Ammon's horn (tissue), 1 donor: ENCODE measurements at places on chromosomes 3 and 15.
A peak's percentile ranks its signal among the peaks of the same experiment; 100 is the strongest.

DNA sequence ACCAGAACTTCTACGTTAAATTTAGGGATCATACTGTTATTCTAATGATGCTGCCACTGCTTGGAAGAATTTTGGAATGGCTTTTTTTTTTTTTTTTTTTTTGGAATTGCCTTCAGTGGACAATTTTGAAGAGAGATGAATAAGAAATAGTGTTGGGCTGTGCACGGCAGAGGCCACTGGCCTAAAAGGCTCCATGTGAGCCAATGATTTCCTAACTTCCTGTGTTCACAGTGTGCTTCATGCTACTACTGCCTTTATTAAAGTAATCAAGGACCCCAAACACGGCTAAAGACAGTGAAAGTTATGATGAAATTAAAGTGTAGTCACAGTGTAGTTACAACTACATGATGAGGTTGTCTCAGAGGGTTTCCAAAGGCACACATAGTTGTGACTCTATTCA lies 100.8 kb upstream of the TNFAIP8L3 start:
- DNase-seq: no peak

DNA sequence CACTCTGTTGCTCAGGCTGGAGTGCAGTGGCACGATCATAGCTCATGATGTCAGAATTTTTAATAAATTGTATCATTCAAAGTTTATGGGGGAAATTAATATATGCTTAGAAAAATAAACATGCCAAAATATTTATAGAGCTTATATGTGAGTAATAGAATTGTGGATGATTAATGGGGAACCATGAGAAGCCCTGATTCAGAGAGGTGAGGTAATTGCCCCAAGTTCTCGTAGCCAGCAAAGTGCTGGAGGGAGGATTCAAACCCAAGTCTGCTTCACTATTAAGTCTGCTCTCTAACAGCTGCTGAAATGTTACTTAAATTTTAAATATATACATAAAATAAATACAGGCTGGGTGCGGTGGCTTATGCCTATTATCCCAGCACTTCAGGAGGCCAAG lies 26.2 kb upstream of the IGF2BP2 start:
- DNase-seq: no peak

- peak; percentile 36 for DNase-seq
These were observed 85.1 kb downstream of the PDCD6IP start for GRCh38 chr3:33883538-33883950.

DNA sequence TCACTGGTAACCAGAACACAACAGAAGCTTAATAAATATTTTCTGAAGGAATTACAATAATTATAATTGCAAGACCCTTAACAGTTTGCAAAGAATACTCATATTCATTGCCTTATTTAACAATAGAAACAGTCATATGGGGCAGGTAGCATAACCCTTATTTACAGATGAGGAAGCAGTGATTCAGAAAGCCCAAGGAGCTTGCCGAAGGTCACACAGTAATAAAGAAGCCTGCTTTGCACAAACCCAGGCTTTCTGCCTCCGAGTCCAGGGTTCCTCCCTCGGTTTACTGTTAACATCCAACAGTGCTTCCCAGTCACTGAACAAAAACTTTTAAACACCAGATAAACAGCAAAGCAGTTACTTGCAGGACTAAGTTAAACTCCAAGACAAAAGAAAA lies 35.3 kb downstream of the SRGAP3 start:
- DNase-seq: no peak

DNA sequence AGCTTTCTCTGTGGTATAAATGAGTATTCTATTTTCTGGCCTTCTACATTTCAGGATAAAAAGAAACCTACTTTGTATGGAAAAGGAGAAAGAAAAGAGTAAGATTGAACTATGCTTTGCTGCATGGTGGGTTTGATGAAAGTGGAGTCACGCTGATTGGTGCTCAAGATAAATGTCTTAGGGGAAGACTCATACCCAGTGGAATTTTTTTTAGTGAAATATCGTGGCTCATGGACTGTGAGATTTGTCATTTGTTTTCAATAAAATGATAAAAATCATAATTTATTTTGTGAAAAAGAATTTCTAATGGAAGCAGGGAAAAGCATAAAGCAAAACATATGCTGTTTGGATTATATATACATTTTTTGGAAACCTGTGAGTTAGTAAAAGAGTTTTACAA lies 292.5 kb downstream of the ZPLD1 start:
- no peak for DNase-seq

- DNase-seq: no peak
These were observed 6.0 kb downstream of the SNRPA1 start for GRCh38 chr15:101288905-101289513.

GRCh38 chr15:89958107-89958805 lies 42.9 kb upstream of the ZNF710 start:
- DNase-seq: no peak

- DNase-seq: no peak
These were observed 293.5 kb upstream of the SUCLG2 start for GRCh38 chr3:67947808-67948508.

DNA sequence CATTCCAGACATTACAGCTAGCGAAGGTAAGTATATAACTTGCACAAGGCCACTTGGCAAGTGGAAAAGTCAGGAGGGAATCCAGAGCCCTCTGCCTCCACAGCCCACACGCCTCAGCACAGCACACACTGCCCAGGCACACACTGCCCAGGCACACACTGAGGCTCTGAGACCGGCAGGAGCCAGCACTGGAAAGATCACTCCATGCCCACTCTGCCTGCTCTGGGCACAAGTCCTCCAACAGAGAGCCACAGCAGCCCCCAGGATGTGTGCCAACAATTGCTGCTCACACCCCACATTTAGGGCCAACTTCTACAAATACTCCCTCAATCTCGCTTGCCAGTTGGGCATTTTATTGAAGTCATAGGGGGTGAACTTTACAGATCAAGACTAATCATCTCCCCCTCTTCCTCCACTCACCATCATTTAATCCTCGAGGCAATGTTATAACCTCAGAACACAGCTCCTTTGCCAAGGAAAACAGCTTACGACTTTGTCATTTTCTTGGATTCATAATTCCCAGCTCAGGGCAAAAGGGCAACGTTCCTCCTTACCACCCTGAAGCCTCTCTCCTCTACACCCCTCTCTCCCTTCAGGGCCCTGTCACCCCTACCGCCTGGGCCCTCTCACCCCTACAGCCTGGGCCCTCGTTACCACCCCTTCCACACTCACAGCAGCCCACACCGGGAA lies 53.0 kb upstream of the TPM1 start:
- DNase-seq: no peak

DNA sequence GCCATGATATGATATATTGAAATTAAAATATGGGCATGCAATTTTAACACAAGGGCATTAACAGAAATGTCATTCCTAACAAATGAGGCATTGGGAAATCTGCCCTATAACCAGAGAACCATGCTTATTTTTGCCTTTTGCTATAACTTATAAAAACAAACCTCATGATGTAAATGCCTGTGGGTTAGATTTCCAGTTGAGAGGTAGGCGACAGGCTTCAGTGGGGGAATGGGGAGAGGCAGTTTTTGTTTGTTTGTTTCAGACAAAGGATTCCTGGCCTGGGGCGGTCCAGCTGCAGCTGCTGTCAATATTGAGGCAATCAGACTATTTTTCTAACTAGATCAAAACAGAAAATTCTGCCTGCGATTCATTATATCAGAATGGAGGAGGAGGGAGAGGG lies 490.4 kb upstream of the CFAP20DC start:
- DNase-seq: no peak

- no peak for DNase-seq
These were observed 468.8 kb upstream of the GRM7 start for GRCh38 chr3:6392123-6392522.

DNA sequence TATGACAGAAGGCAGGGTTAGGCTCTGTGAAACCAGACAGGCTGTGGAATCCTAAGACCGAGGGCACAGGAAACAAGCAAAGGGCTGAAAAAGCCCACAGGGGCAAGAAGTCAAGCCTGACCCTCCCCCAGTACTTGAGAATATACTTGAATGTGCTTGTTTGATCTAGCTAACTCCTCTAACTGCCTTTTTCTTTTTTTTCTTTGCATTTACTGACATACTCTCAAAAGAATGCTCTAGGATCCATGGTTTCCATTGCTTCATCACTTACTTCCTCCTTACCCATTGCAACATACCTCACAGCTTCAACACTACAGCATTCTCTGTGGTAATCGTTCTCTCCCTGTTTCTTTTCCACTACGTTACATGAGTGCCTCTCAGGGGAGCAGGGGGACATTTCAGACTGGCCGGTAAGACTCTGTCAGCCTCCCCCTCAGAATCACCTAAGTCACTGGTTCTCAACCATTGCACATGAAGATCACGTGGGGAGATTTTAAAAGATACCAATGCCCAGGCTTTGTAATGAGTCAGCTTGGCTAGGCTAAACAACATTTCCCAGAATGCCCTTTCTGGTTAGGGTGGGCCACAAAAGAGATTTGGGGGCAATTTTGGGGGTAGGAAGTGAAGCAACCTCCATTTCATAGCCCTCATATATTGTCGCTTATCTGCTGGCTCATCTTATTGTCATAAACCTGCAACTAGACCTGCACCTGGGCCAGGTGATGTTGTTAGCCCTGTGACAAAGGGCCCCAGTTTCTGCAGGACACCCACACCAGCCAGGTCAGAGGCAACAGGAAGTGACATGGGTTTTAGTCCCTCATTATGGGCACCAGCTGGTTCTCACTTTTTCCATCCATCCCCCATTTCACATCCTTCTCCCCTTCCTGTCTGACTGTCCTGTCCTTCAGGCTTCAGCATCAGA lies 24.6 kb upstream of the RSL24D1 start:
- peak; percentile 58 for DNase-seq

DNA sequence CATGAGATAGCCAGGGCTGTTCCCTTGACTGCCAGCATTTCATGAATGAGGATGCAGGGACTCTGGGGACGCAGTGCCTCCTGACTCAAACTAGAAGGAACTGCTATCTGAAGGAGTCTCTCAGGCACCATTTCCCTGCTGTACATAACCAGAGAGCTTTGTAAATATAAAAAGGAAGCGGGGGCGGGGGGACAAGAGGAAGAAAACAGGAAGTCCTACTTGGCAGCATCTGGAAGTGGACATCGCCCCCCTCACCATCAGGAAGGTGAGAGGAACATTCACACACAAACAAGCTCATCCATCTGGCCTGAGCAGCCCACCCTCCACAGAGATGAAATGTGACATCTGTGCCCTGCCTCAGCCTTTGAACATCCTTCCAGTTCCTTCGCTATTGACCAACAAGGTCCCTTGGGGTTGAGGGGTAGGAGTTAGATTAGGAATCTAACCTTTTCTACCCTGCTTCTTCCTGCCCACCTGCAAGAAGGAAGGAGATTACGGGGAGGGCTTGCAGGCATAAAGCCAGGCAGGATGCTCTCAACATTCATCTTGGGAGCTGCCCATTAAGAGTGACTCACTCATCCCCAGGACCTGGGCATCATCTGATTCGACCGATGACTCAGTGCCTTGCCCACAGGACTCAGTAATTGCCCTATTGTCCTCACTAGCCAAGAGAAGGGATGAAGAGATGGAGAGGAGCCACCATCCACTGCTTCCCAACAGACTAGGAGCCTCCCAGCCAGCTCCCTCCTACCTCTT lies 31.9 kb downstream of the SH3BP5 start:
- no peak for DNase-seq

DNA sequence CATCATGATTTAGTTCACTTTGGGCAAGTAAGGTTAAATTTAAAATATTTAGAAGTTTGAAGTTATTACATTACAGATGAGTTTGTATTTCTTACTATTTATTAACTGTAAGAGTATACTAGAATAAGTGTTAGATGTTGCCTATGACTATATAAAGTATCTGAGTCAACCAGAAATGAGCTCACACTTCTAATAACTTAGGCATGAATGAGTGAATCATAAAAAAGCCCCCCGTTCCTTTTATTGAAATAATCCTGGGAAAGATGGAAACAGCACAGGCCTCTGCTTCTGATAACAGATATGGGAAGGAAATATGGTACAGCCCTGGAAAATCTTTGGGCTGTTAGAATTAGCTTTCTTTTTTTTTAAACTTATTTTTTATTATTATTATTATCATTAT lies 66.6 kb upstream of the TGFBR2 start:
- no peak for DNase-seq

- DNase-seq: peak; percentile 69
These were observed 50.8 kb downstream of the GXYLT2 start for GRCh38 chr3:72938471-72939265.

- peak; percentile 59 for DNase-seq
These were observed 18.8 kb downstream of the LRIG1 start for GRCh38 chr3:66482018-66482404.

DNA sequence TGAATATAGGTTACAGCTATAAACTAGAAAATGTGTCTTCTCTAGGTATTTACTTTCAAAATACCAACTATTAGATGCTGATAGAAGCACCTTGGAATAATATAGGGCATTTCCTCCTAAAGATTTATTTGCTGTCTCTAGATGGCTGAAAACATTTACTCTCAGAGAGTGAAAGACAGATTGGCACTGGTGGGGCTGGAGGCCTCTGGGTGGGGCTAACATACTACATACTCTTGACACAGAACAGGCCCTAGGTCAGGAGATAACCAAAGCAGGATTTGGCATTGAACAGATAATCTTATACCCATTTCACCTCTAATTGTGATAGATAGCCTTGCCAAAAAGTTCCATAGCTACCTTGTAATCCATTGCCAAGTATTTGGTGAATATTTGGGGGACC lies 253.3 kb upstream of the TBC1D5 start:
- no peak for DNase-seq

GRCh38 chr3:133573054-133573628 lies 345 bp upstream of the CDV3 start:
- DNase-seq: peak; percentile 100

DNA sequence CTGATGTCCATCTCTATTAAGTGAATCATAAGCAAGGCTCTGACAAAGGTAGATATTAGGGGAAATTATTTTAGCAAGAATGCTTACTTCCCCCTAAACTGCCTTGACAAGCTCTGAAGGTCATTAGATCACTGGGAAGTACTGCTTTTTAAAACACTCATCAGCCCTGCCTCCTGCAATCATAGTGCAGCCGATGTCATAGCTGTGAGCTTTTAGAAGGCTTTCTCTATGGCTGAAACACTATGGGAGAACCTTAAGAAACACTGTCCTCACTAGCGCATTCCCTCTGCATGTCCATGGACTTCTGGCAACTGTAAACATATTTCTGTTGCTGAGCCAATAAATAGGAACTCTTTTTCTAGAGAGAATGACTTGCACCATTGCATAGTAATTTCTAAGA lies 38.7 kb upstream of the PTPRG start:
- no peak for DNase-seq

DNA sequence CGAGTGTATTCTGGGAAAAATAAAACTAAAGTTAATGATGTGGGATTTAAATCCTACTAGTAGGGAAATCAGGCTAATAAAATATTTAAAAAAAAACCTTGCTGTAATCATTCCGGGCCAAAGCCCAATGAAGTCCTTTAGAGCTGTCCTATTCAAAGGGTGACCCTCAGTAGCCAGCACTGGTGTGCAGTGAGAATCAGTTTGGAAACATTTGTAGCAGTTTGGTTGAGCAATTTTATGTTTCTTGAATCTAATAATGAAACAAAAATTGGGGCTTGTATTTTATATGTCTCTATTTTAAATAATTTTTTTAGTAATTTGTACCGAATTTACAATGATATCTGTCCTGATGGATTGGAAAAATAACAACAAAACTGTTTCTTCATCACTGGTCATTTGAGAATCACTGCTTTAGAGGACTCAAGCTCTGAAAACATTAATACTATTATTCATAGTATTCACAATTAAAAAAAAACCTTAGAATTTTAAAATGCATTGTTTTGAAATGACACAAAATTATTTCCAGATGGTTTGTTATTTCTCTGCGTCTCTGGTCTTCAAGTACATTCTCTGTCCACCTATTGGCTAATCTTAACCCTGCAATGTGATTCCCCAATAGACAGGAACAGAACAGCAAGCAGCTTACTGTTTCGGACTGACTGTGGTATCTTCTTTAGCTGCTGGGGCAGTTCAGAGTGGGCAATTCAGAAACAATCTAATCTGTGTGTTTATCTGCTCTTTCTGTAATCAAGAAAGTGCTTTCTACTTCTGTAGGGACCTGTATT lies 71.2 kb downstream of the OTOL1 start:
- no peak for DNase-seq
